Spinal cord (tissue), 10 donors: ENCODE measurements at places on chromosomes 12 and 14. TPM values are rescaled to one million over a fixed set of nuclear protein-coding genes. Genes with fewer than 3 reads are reported as not detected.

KCNK13 gene
- 2.7 TPM for polyA plus RNA-seq

KIF26A gene
- 9.7 TPM for polyA plus RNA-seq

ANO4 gene
- polyA plus RNA-seq = 25.0 TPM

CPNE6 gene
- 15.1 TPM for polyA plus RNA-seq

FGF6 gene
- polyA plus RNA-seq = not detected

KERA gene
- polyA plus RNA-seq = 0.08 TPM

CIT gene
- polyA plus RNA-seq = 54.5 TPM

TOMM20L gene
- 0.90 TPM for polyA plus RNA-seq

LIN7A gene
- 18.5 TPM for polyA plus RNA-seq

ASIC1 gene
- 148 TPM for polyA plus RNA-seq

CDCA3 gene
- polyA plus RNA-seq = 17.7 TPM

COX8C gene
- 0.30 TPM for polyA plus RNA-seq

TSPAN8 gene
- 1.2 TPM for polyA plus RNA-seq

IAPP gene
- 0.24 TPM for polyA plus RNA-seq

MIA2 gene
- polyA plus RNA-seq = 14.2 TPM

NAV3 gene
- 28.9 TPM for polyA plus RNA-seq
